Activated CD8-positive, alpha-beta memory T cell treated with anti-CD3 and anti-CD28 coated beads for 48 hours (primary cell): ENCODE measurements at places on chromosomes 5 and 9.
A peak's percentile ranks its signal among the peaks of the same experiment; 100 is the strongest.

- no peak for DNase-seq
Observed at GRCh38 chr9:137194388-137194787, 5.9 kb downstream of the SSNA1 start.

DNA sequence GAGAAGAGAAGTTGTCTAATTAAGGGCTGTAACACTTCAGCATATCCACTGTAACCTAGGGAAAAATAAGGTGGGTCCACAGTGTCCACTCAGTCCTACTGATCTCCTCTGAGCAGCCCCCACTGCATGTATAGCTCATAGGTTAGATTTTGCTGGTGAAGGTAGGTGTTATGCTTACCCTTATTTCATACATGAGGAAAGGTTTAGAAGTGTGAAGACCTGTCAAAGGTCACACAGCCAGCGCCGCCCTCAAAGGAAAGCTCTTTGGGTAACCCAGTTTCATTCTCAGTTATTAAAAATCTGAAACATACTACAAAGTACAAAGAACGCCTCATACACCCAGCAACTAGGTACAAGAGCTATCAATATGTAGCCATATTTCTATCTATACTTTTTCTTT lies 87.2 kb downstream of the TLE4 start:
- DNase-seq: no peak

DNA sequence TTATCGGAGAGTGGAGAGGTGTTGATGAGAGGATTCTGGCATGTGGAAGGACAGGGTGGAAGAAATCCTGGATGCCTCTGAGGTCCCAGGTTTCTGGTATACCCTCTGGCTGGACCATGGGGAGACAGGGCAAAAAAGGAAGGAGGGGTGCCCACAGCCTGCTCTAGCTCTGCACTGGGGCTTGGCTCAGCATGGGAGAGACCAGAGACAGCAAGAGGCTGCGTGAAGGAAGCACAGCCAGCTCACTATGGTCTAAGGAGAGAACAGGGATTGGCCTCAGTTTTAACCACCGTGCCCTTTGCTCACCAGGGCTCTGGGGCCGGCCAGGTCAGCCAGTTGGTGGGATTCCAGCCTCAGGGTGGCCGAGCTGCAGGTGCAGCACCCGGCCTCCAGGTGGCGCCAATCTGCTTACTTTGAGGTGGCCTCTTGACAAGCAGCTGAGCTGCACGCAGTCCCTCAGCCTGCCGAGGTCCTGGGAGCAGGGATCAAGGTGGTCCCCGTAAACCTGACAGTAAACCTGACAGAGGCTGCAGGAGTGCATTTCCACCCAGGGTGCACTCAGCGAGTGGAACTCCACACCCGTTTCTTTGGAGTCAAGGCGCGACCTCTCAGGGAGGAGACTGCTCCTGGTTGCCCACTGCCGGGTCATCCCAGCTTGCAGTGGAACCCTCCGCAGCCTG lies 25.0 kb upstream of the SPTLC1 start:
- DNase-seq: peak; percentile 59

DNA sequence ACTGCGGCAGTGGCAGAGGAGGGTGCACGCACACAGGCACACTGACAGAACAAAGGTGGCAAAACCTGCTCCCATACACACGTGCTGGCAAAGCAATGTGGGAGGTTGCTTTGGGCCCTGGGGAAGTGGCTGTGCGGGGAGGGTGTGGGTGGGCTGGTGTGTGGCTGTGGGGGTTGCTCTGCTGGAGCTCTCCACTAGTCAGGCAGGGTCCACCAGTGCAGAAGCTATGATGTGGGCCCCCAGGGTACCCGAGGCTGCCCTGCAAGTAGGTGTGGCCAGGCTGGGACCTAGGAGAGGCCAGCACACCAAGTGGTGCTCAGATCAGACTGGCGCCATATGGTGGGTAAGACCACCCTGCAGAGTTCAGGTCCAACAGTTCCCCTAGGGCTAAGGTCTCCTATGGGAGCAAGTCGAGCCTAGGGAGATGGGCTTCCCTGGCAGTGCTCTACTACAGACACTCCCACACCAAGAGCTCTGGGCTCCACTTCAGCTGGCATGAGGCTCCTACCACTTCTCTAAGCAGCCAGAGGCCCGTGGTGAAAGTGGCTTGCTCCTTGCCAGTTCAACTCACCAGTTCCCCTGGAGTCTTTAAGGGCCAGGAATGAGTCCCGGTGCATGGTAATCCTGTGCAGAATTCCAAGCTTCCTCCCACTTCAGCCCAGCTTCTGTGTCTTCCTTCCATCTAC lies 46.2 kb upstream of the IFNE start:
- DNase-seq: no peak

DNA sequence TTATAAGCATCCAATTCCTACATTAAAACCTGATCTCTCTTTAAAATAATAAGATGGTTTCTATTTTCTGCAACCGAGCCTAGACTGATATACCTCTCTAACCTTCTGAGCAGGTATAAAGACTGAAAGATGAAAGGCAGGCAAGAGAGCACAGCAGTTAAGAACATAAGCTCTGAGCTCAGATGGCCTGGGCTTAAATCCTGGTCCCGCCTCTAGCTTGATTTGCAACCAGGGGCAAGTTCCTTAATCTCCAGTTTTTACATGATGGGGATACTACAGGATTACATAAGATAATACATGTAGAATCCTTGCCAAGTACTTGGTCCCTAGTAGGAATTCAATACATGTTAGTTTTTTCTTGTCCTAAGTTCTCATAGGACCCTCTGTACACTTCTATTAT lies 33.9 kb downstream of the SLC24A2 start:
- no peak for DNase-seq

DNA sequence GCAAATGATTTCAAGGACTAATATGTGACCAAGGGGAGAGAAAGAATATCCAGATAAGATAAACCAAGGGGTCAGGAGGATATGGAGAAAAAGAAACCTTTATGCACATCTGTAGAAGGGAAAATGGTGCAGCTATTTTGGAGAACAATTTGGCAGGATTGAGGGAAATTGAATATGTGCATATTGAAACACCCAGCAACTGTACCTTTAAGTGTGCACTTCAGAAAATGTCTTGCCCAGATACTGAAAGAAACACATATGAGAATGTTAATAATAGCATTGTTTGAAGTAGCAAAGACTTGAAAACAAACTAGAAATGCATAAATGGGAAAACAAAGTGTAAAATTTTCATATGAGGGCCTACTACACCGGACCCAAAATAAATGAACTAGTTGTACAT lies 599.6 kb downstream of the PSAT1 start:
- no peak for DNase-seq

GRCh38 chr9:127033061-127033460 lies 89.4 kb downstream of the ANGPTL2 start:
- DNase-seq: no peak

- DNase-seq: no peak
Observed at GRCh38 chr9:69985971-69986370, 57.7 kb upstream of the MAMDC2 start.

DNA sequence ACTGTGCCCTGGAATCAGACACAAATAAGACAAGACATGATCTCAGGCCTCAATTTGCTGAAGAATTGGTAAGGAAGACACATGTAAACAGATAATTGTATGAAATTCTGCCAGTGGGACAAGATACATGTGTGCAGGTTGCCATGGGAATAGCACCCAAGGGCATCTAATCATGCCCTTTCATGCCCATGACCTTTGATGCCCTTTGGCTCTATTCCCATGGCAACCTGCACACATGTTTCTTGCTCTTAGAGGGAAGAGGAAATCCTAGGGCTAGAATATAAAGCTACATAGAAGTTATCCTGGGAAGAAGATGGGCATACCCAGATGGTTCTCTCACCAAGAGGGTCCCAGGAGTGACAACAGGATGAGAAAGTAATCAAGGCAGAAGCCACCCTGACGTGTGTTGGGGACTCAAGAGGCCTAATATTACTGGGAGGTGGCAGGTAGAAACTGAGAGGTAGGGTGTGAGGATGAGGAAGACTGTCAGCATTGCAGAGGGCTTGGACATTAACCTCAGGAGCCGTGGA lies 34.4 kb downstream of the P4HA2 start:
- no peak for DNase-seq

DNA sequence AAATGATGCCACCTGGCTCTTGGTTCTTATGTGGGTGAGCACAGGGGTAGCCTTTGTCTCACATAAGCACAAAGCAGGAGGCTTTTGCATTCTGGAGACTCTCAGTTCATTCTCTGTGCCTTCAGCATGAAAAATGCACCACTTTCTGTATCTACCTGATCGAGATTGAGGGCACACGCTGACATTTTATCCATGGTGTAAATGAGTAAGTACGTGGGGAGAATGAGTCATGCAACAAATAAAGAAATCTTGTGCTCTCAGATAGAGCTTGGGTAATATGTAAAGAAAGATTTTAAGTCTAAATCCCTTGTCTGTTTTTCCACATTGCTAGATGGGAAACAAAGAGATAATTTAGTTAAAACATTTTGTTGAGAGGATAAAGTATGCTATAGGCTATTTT lies 607.2 kb upstream of the WWC1 start:
- DNase-seq: no peak

GRCh38 chr9:85586684-85587083 lies 155.1 kb downstream of the AGTPBP1 start:
- DNase-seq: no peak

GRCh38 chr5:157865781-157866180 lies 6.8 kb upstream of the CLINT1 start:
- DNase-seq: no peak

- DNase-seq: no peak
Observed at GRCh38 chr9:89714321-89714720, 109.5 kb downstream of the GADD45G start.

- DNase-seq: no peak
Observed at GRCh38 chr9:130172858-130173665, 858 bp downstream of the NCS1 start.

DNA sequence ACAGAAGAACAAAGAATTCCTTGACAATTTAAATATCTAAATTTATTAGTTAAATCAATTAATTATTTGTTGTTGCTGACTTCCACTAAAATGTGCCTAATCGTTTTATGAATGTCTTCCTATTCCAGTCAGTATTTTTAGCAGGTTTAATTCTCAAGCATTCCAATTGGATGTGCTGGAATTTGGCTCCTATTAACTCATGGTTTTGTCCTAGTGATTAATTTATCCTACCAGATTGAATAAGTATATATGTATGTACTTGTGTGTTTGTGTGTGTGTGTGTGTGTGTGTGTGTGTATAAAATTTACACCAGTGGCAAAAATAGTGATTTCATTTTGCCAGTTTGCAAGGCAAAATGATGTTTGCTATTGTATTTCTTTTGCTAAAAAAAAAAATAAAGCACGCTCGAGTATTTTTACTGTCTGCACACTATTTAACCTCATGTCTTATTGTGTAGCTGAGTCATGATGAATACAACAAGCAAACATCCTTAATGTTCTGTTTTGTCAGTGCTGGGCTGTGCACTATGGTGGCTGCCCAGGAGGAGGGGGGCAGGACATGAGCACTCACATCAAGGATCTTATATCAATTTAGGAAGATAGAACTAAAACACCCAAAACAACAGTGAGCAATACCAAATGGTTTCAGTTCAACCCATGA lies 375.5 kb downstream of the PDE4D start:
- DNase-seq: no peak

GRCh38 chr9:79817438-79818004 lies 245.8 kb downstream of the TLE4 start:
- DNase-seq: no peak

GRCh38 chr5:94362857-94363256 lies 255.5 kb downstream of the KIAA0825 start:
- no peak for DNase-seq

- no peak for DNase-seq
Observed at GRCh38 chr5:148981353-148981752, 81.5 kb downstream of the SH3TC2 start.

DNA sequence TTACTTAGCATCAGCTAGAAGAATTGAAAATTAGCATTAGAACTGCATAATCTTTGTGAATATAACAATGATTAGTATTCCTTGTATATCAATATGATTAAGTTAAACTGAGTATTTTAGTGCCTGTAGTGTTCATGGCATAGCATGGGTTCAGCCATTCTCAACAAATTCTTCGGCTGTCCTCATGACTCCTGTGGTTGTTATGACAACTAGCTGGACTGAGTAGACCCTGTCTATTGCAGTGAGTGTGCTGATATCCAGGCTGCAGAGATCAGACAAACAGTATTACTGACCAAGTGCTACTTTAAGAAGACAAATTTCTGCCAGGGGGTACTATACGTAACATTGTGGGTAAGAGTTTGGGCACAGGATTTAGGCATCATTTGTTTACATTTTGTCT lies 125.9 kb downstream of the NUDT12 start:
- DNase-seq: no peak

DNA sequence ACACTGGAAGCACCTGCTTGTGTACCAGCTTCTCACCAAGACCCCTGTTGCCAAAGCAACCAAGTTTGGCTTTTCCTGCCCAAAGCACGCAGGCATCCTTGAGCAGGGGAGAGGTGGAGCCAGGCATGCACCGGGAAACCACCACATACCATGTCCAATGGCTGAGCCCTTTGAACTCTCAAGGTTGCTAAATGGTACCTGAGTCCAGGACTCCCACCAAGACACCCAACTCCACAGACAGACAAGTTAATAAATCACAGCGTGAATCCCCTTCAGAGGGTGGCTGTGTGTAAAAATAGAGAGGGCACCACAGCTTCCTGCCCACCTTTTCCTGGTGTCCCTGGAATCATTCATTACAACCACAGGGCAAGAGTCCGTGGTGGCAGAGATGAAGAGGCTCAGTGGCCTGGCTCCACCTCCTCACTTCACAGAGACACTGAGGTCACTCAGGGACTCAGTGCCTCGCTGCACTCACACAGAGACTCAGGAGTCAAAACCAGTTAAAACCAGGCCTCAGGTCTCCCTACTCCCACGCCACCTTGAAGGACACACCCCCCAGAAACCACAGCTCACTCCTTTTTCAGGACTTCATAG lies 143.7 kb downstream of the C5orf15 start:
- peak; percentile 11 for DNase-seq

- no peak for DNase-seq
Observed at GRCh38 chr9:21554813-21555212, 72.7 kb upstream of the IFNE start.

DNA sequence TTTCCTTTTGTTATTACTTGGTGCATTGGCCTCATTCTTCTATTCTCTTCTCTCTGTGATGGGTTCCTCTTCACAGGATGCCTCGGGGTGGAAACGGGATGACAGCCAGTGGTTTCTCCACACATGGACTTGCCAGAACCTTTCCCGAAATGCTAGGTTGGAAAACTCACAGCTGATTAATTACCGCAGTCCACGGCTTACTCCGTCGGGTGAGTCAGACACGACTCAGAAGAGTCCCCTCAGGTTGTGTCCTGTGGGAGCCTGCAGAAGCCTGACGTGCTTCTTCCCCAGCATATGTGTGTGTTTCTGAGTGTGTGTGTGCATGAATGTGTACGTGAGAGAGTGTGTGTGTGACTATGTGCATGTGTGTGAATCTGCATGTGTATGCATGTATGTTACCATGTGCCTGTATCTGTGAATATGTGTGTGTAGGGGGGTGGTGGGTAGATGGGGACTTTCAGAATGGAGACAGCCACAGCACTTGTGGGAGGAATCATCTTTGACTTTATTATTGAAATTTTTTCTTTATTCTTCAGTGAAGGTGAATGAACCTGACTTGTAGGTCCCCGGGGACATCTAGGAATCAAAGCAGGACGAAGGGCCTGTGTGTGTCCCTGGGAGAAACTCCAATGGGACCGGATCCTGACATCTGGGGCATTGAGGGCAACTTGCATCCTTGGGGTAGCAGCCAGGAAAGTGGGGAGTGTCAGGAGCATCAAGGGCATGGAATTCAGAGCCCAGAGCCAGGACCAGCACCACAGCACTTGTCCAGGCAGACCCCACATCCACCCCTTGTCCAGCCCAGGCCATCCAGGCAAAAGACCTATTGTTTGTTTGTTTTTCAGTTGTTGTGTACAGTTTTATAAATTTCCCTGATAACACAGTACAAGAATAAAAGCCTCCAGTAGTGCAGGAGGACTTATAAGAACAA lies 21.9 kb upstream of the MED10 start:
- no peak for DNase-seq
